ENCODE measurements at places on chromosomes 1 and 21.

GRCh38 chr1:5385956-5386355 is 606.3 kb downstream of the NPHP4 start:
- DNase-seq: no peak

GRCh38 chr1:4093856-4094565 is 193.9 kb upstream of the C1orf174 start:
- DNase-seq: no peak

DNA sequence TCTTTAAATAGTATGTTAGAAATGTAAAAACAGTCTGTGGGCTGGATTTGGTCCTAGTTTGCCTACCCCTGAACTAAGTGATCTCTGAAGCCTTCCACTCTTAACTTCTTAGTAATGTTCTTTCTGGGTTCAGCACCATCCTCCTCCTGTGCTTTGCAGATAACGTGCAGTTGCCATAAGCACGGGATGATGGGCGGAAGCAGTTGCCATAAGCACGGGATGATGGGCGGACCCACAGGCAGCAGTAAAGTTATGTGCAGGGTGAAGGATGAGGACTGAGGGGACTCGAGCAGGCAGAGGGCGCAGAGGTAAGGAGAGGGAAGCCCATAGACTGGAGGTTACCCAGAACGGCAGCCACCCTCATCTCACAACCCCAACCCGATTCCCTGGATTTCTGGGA is 25.6 kb downstream of the GPA33 start:
- DNase-seq: no peak

- DNase-seq: no peak
These were observed 10.9 kb upstream of the EGLN1 start for GRCh38 chr1:231432996-231433395.

- no peak for DNase-seq
These were observed 178.8 kb downstream of the FGGY start for GRCh38 chr1:59475737-59476136.

GRCh38 chr1:28371010-28371377 is 1.5 kb downstream of the PHACTR4 start:
- no peak for DNase-seq
